ENCODE measurements at places on chromosomes 4 and X.

DNA sequence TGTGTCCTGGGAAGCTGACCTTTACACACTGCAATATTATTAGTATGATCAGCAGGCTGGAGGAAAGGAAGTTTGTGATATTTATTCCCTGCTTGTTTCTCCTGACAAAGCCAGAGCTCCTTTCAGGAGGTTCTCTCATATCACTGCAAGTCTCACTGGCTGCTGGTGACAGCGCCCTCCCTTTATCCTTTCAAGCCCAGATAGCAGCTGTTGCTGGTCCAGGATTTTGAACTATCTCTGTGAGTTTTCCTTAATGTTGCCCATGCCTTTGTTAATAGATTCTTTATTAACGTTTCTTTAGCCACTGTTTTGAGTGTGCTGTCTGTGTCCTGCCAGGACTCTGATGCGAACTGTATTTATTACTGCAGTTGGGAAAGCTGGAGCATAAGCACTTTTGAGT, 518.7 kb downstream of the C4orf33 start:
- DNase-seq: no peak

GRCh38 chrX:153638436-153639176, 8.4 kb upstream of the DUSP9 start:
- DNase-seq: no peak

GRCh38 chr4:137509855-137510282, 22.4 kb downstream of the PCDH18 start:
- no peak for DNase-seq

GRCh38 chr4:141099326-141099725, 33.9 kb downstream of the RNF150 start:
- DNase-seq: no peak

- DNase-seq: no peak
Measured at GRCh38 chr4:19298998-19299397, 952.7 kb upstream of the SLIT2 start.

Data from stimulated activated CD8-positive, alpha-beta memory T cell treated with anti-CD3 and anti-CD28 coated beads, Interleukin-7, amount 100 ng/mL, for 1 hour (primary cell).